ENCODE measurements at places on chromosomes 7 and 10.

DNA sequence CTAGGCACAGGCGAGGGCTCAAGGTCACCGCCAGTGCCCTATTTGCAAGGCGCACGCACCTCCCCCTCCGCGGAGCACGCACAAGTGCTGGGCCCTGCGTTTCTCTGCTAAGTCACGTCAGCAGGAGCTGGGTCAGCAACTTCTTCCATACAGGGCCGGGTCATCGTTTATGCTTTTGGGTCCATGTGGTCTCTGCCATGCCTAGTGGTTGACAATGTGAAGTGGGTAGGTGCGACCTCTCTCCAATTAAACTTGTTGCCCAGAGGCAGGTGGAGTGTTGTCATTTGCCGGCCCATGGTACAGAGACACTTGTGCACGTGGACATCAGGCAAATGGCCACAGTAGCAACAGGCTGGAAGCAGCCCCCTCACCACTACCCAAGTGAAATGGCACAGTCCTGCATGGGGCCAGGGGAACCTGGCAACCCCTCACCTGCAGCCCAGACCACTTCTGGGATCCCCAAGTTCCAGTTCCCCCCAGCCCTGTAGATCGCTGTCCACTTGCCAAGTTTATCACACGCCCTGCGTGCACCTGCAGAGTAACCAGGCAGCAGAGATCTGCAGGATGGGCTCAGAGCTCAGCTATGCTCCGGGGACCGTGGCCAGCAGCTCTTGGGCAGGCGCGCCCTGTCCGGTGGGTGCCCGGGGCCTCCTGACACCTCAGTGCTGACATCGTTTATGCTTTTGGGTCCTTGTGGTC lies 86.1 kb upstream of the PPP2R2D start:
- no peak for DNase-seq

DNA sequence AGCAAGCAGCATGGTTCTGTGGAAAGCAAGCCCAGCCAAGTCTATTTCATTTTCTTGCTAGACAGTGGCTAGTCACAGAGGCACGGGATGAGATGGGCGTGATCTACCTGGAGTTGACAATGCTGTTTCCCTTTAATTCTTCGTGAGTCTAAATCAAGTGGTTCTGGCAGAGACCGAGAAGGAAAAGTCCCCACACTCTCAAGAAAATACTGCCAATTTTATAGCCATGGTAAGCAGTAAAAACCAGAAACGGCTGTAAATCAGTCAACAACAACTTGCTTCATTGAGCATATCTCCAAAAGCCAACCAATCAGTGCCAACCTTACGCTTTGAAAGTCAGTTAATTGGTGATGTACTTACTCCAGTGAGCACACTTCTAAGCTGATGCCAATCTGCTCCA lies 223.4 kb downstream of the SEC23IP start:
- DNase-seq: no peak

DNA sequence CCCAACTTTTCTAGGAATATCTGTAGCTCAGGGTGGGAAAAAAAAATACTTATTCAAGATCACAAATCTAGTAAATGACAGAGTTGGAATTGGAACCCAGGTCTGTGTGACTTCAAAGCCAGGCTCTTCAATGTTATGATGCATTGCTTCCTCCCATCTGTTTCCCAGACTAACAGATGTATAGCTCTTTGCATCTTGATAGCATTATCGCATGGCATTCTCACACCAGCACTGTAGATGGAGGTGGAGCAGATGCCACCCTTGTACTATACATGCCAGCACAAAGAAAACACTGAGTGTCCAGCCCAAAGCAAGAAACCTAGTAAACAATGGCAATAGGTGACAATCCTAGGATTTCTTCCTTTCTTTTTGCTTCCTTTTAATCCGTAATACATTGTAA lies 497.3 kb downstream of the NEBL start:
- no peak for DNase-seq

DNA sequence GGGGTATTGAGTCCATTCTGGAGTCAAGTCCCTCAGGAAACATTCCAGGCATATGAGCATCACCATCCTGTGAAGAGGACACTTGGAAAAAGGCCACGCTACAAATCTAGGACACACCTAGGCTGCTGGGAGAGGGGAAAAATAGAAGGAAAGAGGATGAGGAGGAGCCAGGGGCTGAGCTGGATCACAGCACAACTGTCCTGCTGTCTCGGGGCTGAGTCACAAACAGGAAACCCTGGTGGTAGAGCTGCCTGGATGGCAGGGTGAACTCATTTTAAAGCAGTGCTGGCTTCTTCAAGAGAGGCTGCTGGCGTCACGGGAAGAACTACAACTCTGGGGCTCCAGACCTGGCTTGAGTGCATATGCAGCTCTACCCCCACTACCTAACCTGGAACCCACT lies 151.5 kb downstream of the RNF216 start:
- DNase-seq: peak; percentile 4

DNA sequence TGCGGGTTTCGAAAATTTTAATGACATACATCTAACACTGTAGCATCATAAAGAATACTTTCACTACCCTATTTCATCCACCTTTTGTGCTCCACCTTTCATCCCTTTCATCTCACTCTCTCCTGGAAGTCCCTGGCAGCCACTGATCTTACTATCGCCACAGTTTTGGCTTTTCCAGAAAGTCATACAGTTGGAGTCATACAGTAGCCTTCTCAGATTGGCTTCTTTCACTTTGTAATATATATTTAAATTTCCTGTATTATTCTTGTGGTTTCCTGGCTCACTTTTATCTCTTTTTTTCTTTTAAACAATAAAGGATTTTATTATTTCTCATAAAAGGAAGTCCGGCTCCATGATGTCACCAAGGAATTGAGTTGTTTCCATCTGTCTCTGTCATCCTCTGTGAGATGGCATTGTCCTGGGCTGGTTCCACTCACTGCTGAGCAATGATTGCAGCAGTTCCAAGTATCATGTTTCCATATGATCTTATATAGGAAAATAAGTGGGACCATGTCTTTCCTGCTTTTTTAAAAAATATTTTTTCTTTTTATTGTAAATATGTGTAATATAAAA lies 626.3 kb downstream of the POM121L12 start:
- no peak for DNase-seq

DNA sequence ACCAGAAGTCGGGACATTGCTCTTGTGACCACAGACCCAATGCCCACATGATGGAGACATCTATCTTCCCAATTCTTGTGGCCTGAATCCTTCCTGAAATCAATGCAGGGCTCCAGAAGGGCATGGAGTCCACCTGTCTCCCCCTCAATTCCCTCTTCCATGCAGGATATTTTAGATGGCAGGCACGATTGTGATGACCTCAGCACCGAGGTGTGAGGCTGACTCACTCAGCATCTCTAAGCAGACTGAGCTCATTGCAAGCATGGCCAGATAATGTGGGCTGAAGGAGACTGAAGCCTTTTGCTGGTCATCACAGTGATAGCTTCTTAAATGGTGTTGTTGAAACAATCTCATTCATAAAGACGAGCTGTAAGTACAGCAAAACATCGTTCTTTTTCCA lies 374.9 kb upstream of the PODXL start:
- DNase-seq: no peak

DNA sequence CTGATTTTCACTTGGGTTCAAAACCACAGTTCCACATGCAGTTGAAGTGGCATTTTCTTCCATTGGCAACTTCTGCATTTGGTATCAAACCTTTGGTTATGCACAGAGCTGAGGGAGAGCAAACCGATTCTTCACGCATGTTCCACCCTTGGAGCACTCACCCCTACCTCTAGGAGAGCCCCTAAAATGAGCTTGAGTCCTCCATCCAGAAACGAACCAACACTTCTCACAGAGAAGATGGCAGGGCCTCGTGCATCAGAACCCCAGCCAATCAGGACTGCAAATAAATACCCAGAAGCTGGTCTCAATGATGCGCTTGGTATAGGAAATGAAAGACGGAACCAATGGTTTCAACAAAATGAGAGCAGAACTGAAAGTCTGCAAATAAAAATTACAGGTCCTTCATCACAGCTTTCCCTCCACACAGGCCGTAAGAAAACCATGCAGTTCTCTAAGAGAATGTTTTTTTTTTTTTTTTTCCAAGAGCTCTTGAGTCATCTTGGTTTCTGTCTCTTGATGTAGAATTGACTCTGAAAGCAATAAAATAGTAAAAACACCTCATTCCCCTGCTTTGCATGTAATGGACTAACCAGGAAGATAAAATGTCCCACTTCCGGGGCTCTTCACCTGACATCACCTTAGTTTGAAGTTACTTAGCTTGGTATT lies 23.9 kb downstream of the KLF6 start:
- DNase-seq: peak; percentile 58

DNA sequence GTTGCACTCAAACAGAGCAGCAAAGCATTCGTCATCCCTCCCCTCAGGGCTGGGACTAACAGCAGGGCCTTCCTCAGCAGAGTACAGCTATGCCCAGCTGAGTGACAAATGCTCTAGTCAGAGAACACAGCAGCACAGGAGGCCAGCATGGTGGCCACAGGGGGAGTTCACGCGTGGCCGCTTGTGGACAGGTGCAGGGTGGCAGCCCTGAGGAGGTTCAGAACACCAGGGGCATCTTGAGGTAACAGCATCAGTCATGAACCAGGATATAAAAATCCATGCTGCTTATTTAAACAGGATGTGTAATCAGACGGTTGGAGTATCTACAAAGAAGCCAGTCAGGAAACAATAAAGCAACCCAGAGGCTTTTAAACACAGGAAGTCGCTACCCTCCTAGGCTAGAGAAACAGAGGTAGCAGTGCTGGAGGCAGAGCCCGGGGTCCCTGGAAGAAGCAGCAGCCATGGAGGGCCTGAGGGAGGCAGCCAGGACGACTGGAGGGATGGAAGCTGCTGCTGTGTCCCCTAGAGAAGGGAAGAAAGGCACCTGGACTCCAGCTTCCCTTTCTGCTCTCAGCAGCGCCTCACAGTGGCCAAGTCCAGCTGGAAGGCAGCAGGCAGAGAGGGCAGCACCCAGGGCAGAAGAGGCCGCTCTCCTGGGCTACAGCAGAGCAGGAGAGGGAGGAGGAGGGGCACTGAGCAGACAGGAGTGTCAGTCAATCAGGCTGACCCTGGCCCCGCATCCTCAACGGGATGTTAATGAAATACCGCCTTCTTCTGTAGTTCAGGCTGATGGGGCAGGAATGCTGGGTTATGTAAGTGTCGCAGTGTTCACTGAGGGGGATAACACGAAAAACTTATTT lies 70.8 kb upstream of the UCN3 start:
- DNase-seq: peak; percentile 74

Measured in CD4-positive, alpha-beta T cell treated with Interferon alpha-2 for 1 hour (primary cell).